Hematopoietic multipotent progenitor cell treated with erythropoietin and hydrocortisone succinate and interleukin-3 and kit ligand, for 17 days (in vitro differentiated cells): ENCODE measurements at places on chromosomes 5 and 9.
A peak's percentile ranks its signal among the peaks of the same experiment; 100 is the strongest.

GRCh38 chr9:118028225-118028624 lies 324.0 kb downstream of the TLR4 start:
- no peak for DNase-seq

- no peak for DNase-seq
Observed at GRCh38 chr9:126413391-126414068, 86.9 kb downstream of the MVB12B start.

- no peak for DNase-seq
Observed at GRCh38 chr9:127154390-127155191, 32.2 kb upstream of the ANGPTL2 start.

DNA sequence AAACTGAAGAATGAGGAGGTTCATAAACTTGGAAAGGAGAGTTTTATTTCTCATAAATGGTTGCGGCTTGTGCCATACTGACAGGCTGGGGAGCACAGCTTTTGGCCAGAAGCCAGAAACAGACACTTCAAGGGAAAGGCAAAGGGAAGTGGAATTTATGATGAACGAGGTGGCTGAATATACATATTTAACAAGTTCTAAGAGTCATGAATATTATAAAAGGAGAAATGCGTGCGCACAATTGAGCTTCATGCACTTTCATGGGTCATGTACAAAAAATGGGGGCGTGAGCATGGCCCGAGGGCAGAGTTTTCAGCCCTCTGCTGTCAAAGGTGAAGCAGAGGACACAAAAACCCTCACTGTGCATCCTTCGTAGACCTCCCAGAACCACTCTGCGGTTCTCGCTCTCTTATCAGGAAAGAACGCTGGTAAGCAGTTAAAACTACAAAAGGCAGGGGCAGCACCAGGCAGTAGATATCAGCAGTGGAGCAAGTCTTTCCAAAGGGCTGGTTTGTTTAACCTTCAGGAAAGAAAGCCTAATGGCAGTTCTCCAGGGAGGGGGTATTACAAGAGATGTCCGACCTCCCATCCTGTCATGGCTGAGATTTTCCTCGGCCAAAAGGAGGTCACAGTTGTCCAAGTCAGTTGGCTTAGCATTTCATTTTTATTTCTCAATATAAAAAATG lies 29.0 kb downstream of the AUH start:
- no peak for DNase-seq

- DNase-seq, result no peak
Observed at GRCh38 chr5:68845131-68845530, 248.7 kb upstream of the SLC30A5 start.

- DNase-seq, result no peak
Observed at GRCh38 chr5:113760486-113760885, 247.0 kb downstream of the YTHDC2 start.

DNA sequence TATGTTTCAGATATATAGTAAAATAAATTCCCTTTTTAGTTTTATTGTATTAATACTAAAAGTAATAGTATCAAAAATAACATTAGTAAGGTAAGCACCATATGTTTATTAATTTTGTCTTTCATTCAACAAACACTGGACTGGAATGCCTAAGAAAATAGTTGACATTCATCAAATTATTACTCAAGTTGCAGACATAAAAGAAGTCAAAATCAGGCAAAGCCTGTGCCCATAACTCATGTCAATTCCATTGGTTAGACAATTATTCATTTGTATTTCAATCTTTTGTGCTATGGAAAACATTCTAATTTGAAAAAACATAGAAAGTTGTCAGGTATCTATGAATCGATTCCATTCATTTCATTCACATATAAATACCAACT lies 158.9 kb downstream of the CEMIP2 start:
- DNase-seq, result no peak

- DNase-seq, result no peak
Observed at GRCh38 chr9:89317282-89317681, 1.0 kb upstream of the SECISBP2 start.

DNA sequence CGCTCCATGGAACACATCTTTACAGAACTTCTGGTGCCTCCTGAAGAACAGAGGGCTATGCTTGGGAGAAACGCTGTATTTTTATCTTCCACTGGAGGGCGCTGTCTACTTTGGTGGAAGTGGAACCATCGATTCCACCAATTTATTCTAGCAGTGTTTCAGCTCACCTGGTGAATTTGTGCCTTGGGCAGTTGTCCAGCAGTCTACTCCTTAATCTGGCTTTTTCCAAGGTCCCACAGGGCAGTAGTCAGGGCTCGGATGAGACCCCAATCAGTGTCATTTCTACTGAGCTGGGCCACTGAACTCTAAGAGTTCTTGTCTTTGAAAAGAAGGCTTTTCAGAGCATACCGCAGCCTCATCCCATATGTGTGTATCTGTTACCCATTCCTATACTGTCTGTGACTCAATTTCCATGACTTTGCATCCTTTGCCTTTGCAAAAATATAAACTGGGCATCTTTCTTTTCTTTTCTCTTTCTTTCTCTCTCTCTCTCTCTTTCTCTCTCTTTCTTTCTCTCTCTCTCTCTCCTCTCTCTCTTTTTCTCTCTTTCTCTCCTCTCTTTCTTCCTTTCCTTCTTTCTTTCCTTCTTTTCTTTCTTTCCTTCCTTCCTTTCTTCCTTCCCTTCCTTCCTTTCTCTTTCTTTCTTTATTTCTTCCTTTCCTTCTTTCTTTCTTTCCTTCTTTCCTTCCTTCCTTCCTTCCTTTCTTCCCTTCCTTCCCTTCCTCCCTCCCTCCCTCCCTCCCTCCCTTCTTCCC lies 138.4 kb upstream of the ZNF618 start:
- DNase-seq, result peak; percentile 16
